ENCODE measurements at places on chromosomes 12 and 14. TPM values are rescaled to one million over a fixed set of nuclear protein-coding genes. Genes with fewer than 3 reads are reported as not detected.

Gene GLIPR1L2
- not detected for total RNA-seq

Gene SLC4A8
- 2.9 TPM for total RNA-seq

Gene TMEM253
- not detected for total RNA-seq

Gene ALKBH1
- 24.3 TPM for total RNA-seq

Gene SLC7A8
- total RNA-seq, result 1.4 TPM

Gene KCNK10
- total RNA-seq, result not detected

Gene IAPP
- not detected for total RNA-seq

Gene TAMALIN
- total RNA-seq, result 15.3 TPM

Gene LALBA
- total RNA-seq, result not detected

Gene KLRG1
- 7.6 TPM for total RNA-seq

Gene EIF5
- 434 TPM for total RNA-seq

Gene ARHGAP9
- 54.5 TPM for total RNA-seq

Gene AMDHD1
- 0.99 TPM for total RNA-seq

Gene PLA2G1B
- total RNA-seq, result 0.79 TPM

Gene ALDH1L2
- total RNA-seq, result 0.35 TPM

Gene OAS2
- total RNA-seq, result 27.8 TPM

Gene CABP1
- not detected for total RNA-seq

Gene NRXN3
- total RNA-seq, result not detected

Gene MIP
- total RNA-seq, result not detected

Gene PLCZ1
- not detected for total RNA-seq

Gene FGF6
- total RNA-seq, result not detected

Gene ARPC3
- 217 TPM for total RNA-seq

All from activated T-cell treated with anti-CD3 and anti-CD28 coated beads, Interleukin-2, amount 50 U/mL, for 4 hours (primary cell).